ENCODE measurements at places on chromosomes 12 and 14.

DNA sequence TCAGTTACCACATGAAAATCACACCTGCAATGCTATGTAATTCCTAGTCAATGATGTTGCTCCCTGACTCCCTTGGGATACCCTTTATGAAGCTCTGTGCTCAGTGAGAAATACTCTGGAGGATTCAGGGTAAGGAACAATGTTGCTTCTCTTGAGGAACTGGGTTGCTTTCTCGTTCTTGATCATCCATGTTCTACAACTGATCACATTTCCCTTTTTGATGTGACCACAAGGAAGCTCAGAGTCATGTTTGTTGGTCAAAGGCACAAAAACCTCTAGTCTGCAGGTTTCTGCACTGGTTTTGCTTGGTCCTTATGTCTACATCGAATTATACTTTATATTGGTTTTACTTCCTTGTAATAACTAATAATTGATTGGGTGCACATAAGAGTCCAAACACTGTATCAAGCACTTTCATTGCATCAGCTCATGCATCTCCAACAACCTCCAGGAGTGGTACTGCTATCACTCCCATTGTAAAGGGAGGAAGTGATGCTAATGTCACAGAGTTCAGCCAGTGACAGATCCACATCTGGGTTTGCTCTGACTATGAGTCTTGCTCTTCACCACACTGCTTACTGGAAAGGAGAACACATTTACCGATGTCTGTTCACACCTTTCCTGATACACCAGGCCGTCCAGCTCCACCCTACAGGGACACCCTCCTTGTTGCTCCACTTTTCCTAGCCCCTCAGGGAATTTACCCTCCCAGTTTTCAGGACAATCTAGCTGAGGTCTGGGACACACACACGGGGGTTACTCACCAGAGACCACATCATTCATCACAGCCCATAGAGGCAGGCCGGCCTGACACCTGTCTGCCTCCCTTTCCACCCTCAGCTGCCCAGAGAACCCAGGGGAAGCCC, 41.0 kb downstream of the CMKLR1 start:
- DNase-seq: no peak

DNA sequence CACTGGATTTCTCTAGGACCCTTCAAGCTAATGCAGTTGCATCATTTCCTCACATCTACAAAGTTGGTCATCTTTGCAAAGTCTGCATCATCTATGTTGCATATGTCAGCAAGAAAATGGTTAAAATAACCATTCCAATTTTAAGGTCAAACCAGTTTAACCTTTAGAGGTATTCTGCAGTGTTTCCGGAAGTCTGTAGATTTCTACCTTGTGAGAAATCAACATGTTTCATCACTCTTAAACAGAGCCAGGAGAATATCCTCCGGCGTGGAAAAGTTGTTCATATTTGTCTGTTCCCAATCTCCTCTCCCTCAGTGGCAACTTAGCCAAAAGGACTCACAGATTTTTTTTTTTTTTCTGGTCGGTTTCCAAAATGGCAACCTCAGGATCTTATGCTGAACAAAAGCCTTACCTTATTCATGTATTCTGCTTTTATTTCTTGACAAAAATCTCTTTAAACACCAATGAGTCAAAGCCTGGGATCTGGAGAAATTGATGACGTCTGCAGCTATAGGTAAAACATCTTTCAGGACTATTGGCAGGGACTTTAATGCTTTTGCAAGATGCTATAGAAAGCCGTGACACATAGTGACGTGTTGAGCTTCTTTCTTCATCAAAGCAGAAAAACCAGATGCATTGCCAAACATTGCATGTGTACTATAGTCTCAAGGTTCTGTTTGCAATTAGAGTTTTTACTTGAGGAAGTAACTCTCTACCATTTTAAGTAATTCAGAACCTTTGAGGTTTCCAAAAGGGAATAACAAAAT, 16.0 kb upstream of the CDK17 start:
- DNase-seq: no peak

DNA sequence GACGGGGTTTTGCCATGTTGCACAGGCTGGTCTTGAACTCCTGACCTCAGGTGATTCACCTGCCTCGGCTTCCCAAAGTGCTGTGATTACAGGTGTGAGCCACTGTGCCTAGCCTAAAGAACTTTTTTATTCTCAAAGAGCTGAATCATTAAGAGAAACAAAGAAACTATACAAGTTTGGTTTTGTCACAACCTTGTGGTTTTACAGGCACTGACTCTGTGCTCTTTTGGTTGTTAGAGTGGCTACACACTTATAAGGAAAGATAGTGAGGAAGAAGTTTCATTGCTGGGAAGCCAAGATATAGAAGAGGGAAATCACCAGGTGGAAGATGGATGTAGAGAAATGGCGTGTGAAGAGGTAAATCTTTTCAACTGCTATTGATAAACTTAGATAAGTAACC, 10.1 kb upstream of the DNAH10 start:
- no peak for DNase-seq

DNA sequence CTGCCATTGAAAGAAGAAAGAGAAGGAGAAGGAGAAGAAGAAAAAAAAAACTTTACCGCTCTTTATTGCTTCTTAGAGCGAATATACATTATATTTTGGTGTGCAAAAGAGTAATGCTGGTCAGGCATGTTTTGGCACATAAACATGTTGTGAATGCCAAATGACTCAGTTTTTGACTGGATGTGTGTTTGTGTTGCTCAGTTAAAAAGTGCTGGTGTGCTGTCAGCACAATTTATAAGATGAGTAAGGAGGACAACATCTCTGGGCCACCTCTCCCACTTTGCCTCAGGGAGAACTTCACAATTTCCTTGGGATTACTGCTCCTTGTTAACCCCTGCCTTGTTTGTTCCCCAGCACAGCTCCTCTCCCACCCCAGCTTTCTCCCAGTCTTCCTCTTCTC, 584.8 kb downstream of the ETNK1 start:
- DNase-seq: no peak

- no peak for DNase-seq
These were observed 53.6 kb downstream of the HSP90AA1 start for GRCh38 chr14:102033241-102033640.

GRCh38 chr14:89417465-89418225, 612 bp upstream of the FOXN3 start:
- DNase-seq: no peak

GRCh38 chr14:75095690-75096089, 26.2 kb downstream of the ZC2HC1C start:
- no peak for DNase-seq

GRCh38 chr14:30252783-30253674, 305.9 kb upstream of the G2E3 start:
- peak; percentile 57 for DNase-seq

DNA sequence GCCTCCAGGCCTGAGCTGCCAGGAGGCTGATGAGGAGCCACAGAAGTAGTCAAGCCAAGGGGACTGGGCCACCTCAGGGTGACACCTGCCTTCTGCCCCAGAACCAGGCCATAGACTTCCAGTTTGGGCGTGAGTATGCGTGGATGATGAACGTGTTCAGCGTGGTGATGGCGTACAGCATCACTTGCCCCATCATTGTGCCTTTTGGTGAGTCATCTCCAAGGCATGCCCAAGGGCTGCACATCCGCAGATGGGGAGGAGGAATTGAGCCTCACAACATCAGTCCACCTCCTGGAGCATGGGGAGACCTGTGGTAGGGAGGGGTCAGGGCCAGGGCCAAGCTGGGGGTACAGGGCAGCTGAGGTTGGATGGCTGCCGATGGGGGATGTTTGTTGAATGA, 22.3 kb downstream of the NGB start:
- no peak for DNase-seq

GRCh38 chr12:111248236-111249017, 120.5 kb downstream of the PHETA1 start:
- no peak for DNase-seq
